ENCODE measurements at places on chromosomes 7 and 10. TPM values are rescaled to one million over a fixed set of nuclear protein-coding genes. Genes with fewer than 3 reads are reported as not detected.

- no peaks in the 10 kb centered on the region for H3K27me3 ChIP-seq
- H3K4me1 ChIP-seq = no peaks in the 10 kb centered on the region
- H3K27ac ChIP-seq = no peak overlapping the region
- no peaks in the 10 kb centered on the region for H3K36me3 ChIP-seq
- DNase-seq = no peak
- no peak overlapping the region for H3K4me3 ChIP-seq
Observed at GRCh38 chr10:77550378-77550777, 87.2 kb downstream of the KCNMA1 start.

DNA sequence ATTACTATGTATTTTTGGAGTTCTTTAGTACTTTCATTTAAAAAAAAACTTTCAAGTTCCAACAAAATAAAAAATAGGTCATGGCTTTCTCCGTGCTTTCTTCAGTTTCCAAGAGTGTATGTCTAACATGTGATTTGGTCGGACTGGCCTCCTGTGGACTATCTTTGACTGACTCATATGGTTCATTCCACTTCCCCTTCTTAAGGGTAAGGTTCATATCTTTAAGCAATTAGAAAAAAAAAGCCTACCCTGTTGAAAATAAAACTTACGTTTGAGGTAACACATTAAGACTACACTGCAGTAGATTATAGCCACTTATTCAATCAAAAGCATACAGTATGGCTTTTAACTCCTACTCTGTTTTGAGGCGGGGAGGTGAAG is 112.8 kb upstream of the AHR start:
- peaks cover 14% of the 10 kb centered on the region for H3K4me1 ChIP-seq
- no peaks in the 10 kb centered on the region for H3K36me3 ChIP-seq
- no peak overlapping the region for H3K4me3 ChIP-seq
- no peaks in the 10 kb centered on the region for H3K27me3 ChIP-seq
- no peak for DNase-seq

DNA sequence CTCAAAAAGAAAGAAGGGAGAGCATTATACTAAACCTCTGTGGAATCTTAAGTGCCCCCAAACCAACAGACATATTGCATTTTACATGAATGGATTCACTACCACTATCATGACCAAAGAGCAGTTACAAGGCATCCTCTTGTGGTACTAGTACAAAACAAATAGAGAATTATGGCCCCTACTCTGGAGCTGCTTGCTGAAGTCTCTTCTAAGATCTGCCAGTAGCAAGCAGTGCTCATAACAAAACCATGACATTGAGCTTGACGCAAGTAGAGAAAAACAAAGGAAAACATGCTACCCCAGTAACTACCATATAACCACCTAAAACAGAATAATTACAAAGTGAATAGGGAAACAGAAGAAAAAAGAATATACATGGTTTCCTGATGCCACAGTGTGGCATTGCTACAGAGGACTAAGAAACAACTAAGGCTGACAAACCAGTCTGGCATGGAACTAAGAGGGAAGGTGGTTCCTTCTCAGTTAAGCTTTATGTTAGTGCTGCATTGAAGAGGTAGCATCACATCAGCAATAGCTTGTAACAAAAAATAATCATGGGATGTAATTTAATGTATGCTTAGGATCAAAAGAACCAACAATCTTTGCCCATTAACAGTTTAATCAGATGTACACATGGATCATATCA is 150.2 kb upstream of the AGR3 start:
- H3K36me3 ChIP-seq = no peaks in the 10 kb centered on the region
- H3K4me3 ChIP-seq = no peak overlapping the region

The AKR1C8 gene
- total RNA-seq = 0.54 TPM

DNA sequence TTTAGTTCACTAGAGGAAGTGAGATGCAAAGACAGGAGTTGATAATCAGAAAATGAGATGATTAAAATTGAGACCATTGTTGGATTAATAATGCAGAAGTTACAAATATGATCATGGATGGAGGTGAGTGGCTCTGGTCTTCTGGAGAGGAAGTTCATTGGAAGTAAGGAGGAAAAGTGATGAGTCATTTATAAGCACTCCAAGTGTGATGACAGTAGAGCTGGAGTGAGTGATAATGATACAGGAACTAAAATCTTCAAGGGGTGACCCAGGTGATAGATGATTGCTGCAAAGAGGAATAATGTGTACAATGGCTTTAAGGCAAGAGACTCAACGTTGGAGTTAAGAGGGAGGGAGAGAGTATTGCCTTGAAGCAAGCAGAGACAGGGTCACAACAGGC is 20.7 kb downstream of the ZNF32 start:
- H3K36me3 ChIP-seq = no peaks in the 10 kb centered on the region
- no peak for DNase-seq
- H3K27me3 ChIP-seq = no peaks in the 10 kb centered on the region
- H3K4me1 ChIP-seq = no peaks in the 10 kb centered on the region
- H3K27ac ChIP-seq = no peak overlapping the region

The HTR5A gene
- not detected for total RNA-seq

Measured in upper lobe of left lung (tissue), 6 donors.